ENCODE measurements at places on chromosomes 7 and 10.

DNA sequence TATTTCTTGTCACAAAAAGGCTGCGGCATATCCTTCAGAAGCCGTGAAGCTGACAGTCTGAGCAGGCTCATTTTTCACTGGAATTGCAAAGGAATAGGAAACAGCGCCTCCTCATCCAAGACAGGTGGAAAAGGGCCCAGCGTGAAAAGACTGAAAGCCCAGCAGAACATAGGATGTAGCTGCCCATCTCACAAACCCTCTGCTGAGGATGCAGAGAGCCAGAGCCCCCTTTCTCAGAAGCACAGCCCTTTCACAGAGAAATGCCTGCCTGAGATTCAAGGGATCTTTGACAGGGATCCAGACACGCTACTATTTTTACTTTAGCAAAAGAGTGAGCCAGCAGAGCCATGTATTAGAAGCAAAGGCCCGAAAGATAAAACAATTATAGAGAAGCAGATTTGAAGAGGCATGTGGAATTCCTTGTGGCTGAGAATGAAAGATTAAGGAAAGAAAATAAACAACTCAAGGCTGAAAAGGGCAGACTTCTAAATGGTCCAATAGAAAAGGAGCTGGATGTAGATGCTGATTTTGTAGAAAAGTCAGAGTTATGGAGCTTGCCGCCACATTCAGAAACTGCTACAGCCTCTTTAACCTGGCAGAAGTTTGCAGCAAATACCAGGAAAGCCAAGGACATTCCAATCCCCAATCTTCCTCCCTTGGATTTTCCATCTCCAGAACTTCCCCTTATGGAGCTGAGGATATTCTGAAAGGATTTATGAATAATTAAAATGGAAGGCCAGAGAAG lies 36.9 kb downstream of the GDI2 start:
- no peak for DNase-seq

GRCh38 chr7:157320608-157320980 lies 16.2 kb upstream of the DNAJB6 start:
- DNase-seq: no peak

DNA sequence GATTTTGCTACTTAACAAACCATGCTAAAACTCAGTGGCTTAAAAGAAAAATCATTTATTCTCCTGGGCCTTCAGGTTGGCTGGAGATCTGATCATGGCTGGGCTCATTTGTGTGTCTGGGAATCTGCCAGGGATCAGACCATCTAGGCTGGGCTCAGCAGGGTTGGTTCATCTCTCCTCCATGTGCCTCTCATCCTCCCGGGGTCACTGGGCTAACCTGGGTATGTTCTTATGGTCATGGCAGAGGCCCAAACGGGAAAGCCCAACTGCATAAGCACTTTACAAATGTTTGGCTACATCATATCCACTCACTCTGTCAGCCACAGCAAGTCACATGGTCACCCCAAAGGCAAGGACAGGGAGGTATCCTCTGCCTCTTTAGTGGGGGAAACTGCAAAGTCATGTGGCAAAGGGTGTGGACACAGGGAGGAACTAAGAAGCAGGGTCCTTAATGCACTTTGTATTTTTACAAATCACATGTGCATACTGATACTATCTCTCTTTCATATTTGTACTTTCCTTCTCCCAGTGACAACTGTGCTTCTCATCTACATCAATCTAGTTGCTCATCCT lies 231.4 kb downstream of the BUB3 start:
- DNase-seq: no peak

DNA sequence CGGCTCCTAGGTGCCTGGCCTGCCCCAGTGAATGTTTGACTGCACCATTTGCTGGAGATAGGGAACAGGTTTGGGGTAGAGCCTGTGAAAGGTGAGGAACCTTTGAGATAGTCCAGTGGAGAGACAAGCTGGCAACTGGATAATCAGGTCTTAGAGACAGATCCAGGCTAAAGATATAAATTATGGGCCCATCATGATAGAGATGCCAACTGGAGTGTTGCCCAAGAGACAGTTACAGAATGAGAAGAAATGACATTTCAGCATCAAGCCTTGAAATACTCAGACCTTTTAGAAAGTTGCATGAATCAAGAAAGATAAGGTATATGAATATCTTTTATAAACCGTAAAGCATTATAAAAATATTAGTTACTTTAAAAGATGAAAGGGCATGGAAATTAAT lies 27.1 kb downstream of the CREB3L2 start:
- DNase-seq: no peak

DNA sequence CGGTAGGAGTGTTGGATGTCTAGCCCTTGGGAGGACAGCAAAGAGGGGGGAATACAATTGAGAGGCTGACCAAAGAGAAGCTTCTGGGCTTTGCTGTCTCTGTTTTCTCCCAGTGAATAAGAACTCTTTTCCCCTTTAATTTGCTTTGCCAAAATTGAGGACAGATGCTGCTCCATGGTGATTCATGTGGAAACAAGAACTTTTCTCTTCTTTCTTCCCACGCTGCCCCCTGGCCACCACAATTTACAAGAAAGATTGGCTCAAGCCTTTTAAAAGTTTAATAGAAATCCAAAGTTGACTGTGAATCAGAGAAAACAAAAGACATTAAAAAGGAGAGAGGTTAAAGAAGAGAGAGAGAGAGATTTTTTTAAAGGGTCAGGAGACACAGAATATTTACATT lies 49.0 kb downstream of the PRR15 start:
- DNase-seq: no peak

DNA sequence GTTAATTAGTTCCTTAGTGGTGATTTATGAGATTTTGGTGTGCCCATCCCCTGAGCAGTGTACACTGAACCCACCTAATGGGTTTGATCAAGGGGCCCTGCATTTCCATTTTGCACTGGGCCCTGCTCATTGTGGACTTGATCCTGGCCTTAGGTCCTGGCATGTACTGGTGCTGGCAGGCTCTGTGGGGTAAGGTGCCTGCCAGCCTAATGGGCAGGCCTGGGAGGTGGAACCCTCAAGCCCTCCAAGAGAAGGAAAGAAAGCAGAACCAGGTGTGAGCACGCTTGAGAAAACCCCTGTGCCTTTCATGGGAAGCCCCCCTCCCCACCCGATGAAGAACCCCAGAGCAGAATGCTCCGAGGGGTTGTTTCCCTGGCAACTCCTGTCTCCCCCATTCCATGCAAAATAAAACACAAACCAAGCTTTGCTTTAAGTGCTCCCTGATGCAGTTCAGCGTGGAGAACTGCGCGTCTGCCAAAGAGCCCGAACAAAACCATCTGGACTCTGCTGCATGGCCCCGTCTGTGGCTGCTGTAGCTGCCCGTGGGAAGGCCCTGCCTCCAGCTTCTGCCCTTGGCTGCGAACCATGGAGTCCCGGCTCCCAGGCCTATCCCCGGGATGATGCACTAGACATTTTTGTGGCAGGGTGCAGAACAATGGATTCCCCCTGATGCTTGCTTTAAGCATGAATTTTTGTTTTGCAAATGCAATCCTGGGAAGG lies 123.3 kb downstream of the PRPF18 start:
- no peak for DNase-seq
